ENCODE measurements at places on chromosomes 3 and 15.

GRCh38 chr3:58659051-58659675 lies 7.4 kb downstream of the FAM3D start:
- DNase-seq = peak; percentile 39

- no peak for DNase-seq
Measured at GRCh38 chr15:77857419-77857818, 220.1 kb downstream of the TBC1D2B start.

GRCh38 chr3:10470120-10471053 lies 35.0 kb downstream of the ATP2B2 start:
- DNase-seq = peak; percentile 64

- no peak for DNase-seq
Measured at GRCh38 chr15:80405970-80406369, 1.8 kb downstream of the ARNT2 start.

- no peak for DNase-seq
Measured at GRCh38 chr15:61729646-61730045, 330.6 kb downstream of the VPS13C start.

DNA sequence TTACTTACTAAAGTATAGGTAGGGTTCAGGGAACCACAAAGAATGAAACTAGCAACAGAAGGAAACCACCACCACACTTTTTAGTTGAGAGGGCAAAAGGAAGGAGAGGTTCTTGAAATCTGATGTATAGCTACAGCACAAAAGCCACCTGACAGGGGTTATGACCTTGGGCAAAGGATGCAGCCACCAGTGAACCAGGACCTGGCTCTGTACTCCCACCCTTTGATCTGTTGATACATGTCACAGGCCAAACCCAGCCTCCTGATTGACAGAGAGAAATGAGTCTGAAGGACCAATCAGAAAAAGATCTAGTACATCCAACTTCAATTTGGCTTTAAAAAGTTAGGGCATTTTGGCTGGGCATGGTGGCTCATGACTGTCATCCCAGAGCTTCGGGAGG lies 20.0 kb upstream of the BLM start:
- DNase-seq = no peak

GRCh38 chr3:71723452-71724170 lies 1.6 kb downstream of the EIF4E3 start:
- DNase-seq = no peak

DNA sequence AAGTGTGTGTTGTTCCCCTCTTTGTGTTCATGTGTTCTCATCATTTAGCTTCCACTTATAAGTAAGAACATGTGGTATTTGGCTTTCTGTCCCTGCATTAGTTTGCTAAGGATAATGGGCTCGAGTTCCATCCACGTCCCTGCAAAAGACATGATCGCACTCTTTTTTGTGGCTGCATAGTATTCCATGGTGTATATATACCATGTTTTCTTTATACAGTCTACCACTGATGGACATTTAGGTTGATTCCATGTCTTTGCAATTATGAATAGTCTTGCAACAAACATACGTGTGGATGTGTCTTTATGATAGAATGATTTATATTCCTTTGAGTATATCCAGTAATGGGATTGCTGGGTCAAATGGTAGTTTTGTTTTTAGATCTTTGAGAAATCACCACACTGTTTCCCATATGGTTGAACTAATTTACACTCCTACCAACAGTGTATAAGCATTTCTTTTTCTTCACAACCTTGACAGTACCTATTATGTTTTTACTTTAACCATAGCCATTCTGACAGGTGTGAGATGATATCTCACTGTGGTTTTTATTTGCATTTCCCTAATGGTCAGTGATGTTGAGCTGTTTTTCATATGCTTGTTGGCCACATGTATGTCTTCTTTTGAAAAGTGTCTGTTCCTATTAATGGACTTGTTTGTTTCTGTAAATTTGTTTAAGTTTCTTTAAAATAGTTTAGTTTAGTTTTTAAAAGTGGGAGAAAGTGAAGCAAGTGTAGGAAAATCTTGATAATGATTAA lies 21.9 kb upstream of the SLC30A4 start:
- no peak for DNase-seq

DNA sequence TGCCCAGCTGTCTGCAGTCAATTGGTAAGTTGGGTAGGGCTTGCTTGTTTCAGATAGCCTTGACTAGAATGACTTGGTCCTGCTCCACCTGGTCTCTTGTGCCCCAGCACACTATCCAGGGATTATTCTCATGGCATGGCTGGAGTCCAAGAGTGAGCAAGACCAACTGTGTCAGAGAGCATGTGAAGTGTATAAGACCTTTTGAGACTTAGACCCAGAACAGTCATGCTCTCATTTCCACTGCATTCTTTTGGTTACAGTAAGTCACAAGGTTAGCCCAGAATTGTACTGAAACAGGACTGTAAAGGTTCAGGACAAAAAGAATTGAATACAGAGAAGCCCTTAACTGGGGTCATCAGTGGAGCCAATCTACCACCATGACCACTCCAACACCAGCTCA lies 650.8 kb upstream of the ADAMTS9 start:
- DNase-seq = no peak

- DNase-seq = no peak
Measured at GRCh38 chr15:68032672-68033071, 21.4 kb upstream of the PIAS1 start.

DNA sequence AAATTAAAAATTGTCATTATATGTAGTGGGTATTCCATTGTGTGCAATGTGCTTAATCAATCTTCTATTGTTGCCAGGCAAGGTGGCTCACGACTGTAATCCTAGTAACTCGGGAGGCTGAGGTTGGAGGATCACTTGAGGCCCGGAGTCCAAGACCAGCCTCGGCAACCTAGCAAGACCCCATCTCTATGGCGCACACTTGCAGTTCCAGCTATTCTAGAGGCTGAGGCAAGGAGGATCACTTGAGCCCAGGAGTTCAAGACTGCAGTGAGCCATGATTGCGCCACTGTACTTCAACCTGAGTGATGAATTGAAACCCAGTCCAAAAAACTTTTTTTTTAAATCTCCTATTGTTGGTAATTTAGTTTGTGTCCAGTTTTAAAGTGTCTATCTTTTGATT lies 33.4 kb upstream of the ABHD2 start:
- no peak for DNase-seq

DNA sequence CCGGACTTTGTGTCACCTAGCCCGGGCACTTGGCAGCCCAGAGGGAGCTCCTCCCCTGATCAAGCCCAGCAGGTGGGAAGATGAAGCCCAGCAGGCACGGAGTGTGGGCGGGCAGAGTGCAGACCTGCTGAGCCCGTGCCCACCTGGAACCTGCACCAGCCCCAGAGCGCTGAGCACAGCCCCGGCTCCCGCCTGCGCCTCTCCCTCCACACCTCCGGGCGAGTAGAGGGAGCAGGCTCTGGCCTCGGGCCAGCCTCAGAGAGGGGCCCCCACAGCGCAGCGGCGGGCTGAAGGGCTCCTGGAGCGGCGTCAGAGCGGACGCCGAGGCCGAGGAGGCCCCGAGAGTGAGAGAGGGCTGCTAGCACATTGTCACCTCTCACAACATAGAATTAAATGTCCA lies 257.7 kb downstream of the VGLL3 start:
- DNase-seq = no peak

DNA sequence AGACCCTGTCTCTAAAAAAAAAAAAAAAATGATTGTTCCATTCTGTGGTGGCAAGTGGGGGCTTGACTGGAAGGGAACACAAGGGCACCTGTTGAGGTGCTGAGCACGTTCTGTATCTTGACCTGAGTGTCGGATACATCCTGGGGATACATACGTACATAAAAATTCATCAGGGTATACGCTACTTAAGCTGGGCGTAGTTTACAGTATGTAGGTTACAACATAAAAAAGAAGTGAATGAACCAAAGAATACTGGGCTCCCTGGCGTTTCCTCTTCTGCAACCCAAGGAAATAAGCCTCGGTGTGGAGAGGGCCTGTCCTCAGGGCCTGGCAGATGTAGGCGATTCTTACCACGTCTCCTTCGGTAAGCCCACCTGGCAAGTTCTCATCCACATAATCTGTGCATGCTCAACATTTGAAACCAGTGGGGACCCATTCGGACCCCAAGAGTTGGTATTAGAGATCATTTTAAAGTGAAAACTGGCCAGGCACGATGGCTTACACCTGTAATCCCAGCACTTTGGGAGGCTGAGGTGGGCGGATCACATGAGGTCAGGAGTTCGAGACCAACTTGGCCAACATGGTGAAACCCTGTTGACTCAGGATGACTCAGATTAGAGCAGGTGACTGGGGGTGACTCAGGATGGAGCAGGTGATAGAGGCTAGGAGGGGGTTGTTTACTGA lies 5.1 kb upstream of the MUC20 start:
- no peak for DNase-seq

- DNase-seq = peak; percentile 40
Measured at GRCh38 chr15:45454814-45455213, 67.7 kb downstream of the SLC30A4 start.

DNA sequence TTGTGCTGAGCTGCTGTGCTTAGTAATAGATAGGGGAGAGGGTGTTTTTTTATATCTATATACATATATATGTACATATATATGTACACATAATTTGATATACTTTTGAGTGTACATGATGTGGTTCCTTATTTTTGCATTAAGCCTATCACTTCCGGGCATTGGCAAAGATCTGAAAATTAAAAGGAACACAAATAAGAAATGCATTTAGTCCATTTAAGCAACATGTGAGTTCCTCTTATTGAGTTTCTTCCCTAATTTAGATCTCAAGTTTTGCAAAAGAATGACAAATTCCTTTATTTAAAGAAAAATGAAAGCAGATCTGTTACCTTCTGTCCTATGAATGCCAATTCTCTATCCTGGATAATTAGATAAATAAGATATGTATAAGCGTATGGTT lies 435.1 kb downstream of the LPP start:
- DNase-seq = no peak

DNA sequence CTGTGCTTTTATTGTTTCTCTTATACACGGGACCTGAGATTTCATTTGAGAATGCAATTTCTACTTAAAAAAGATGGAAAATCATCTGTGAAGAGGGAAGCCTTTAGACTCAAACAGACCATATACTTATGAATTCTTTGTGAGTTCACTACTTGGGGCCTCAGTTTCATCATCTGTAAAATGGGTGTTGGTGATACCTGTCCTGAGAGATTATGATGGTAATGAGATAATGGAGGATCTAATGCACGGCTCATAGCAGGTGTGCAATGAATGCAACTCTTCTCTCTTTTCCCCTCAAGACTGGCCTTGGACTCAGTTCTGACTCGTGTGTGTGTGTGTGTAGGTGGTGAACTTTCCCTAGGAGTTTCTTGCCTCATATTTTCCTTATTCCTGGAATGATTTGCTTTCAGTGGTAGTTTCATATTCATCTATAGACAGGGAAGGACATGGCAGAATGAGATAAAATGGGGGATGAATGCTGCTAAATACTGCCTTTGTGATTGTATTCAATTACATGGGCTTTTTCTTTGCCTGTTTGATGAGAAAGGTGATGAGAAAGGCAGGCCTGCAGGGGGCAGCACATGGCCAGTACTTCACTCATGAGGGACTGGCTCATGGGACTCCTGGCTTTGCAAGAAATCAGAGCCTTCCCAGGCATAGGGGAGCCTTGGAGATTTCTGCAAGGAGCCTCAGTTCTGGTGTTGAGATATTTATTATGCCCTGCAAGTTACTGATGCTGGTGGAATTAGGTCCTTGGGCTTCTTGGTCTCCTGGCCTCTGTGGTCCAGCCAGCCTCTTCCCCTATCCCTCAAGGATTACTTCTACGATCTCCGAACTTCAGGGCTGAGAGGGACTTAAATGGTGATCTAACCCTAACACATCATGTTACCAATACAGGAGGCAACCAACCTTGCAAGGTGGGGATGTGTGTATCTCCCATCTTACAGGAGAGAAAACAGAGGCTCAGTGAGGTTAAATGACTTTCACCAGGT lies 70.7 kb downstream of the RPLP1 start:
- peak; percentile 95 for DNase-seq

GRCh38 chr3:7651274-7651673 lies 790.4 kb downstream of the GRM7 start:
- DNase-seq = no peak

- DNase-seq = peak; percentile 64
Measured at GRCh38 chr3:129343643-129344360, 65.1 kb downstream of the HMCES start.

- peak; percentile 72 for DNase-seq
Measured at GRCh38 chr3:147298511-147298982, 107.8 kb downstream of the ZIC4 start.

DNA sequence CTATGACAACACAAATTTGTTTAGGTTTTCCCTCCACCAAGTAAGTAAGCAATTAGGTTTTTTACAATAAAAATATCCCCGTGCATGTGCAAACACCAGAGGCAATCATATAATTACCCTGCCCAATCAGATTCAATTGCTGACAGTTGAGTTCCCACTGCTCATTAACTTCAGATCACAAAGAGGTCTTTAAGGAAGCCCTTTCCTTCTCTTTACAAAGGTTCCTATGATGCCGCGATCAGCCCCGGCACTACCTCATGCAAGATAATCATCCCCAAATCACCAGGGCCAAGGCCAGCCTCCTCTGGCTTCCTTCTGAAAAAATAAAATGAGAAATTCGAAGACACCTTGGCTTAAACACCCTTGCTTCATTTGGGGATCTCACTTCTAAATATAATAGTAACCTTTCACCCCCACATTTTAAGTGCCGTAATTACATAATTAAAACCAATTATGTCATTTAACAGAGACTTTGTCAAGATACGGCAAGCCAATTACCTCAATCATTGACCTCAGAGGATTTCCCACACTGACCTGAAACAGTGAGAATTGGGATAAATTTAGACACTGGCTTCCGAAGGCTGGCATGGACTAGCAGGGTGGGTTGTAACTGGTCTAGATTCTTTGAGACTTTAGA lies 121.3 kb upstream of the WNT5A start:
- peak; percentile 81 for DNase-seq

GRCh38 chr15:31560643-31561042 lies 234.0 kb downstream of the KLF13 start:
- no peak for DNase-seq

GRCh38 chr3:167992381-167992780 lies 103.3 kb downstream of the GOLIM4 start:
- DNase-seq = no peak

DNA sequence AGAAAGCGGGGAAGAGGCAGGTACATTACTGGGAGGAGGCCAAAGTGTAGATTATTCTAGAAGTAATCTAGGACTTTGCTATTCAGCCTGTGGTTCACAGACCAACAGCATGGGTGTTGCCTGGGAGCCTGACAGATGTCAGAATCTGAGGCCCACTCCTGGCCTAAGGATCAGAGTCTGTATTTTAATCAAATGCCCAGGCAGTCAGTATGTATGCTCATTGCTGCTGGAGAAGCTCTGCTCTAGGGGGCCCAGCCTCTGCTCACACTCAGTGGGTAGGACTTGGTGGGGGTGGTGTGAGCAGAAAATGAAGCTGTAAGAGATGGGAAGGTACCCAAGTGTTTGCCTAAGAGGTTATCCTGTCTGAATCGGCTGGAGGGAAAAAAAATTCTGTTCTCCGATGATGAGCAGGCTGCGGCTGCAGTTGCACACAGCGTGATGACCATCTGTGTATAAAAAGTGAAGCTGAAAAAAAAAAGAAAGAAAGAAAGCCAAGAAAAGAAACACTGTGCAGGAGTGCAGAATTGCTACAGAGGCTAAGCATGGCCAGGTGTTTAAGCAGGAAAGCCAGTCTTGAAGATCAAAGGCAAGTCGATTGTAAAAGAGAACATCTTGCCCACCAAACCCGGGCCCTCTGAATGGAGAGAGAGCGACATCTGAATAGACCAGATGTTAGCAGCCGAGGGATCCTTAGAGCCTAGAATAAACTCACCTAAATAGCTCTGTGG lies 65.2 kb downstream of the EIF4E3 start:
- DNase-seq = no peak

- no peak for DNase-seq
Measured at GRCh38 chr3:193909387-193909786, 226.6 kb upstream of the HES1 start.
